T-cell (primary cell): ENCODE measurements at places on chromosomes 5 and 9. TPM values are rescaled to one million over a fixed set of nuclear protein-coding genes. Genes with fewer than 3 reads are reported as not detected.

GRCh38 chr5:135106610-135107471 is 72.8 kb upstream of the PITX1 start:
- H3K36me3 ChIP-seq = no peaks in the 10 kb centered on the region
- H3K4me3 ChIP-seq = no peak overlapping the region
- no peaks in the 10 kb centered on the region for H3K27me3 ChIP-seq
- no peaks in the 10 kb centered on the region for H3K4me1 ChIP-seq

DNA sequence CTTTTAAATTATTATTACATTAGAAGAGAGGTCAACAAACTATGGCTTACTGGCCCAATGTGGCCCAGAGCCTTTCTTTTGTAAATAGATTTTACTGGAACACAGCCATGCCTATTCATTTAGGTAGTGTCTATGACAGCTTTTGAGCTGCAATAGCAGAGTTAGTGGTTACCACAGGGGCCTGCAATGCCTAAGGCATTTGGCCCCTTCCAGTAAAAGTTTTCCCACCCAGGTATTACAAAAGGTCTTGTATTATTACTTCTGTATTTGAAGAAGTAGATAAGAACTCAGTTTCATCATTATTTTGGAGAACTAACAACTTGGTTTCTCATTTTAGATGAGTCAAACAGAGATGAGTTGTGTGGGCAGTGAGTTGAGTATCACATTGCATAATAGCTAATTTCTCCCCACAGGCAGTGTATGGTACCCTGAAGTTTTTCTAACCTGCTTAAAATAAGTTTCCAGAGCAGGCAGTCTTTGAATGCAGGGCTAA is 9.5 kb downstream of the MTRR start:
- peaks cover 2% of the 10 kb centered on the region for H3K4me1 ChIP-seq
- H3K27ac ChIP-seq = no peak overlapping the region
- no peaks in the 10 kb centered on the region for H3K27me3 ChIP-seq
- no peak overlapping the region for H3K4me3 ChIP-seq

DNA sequence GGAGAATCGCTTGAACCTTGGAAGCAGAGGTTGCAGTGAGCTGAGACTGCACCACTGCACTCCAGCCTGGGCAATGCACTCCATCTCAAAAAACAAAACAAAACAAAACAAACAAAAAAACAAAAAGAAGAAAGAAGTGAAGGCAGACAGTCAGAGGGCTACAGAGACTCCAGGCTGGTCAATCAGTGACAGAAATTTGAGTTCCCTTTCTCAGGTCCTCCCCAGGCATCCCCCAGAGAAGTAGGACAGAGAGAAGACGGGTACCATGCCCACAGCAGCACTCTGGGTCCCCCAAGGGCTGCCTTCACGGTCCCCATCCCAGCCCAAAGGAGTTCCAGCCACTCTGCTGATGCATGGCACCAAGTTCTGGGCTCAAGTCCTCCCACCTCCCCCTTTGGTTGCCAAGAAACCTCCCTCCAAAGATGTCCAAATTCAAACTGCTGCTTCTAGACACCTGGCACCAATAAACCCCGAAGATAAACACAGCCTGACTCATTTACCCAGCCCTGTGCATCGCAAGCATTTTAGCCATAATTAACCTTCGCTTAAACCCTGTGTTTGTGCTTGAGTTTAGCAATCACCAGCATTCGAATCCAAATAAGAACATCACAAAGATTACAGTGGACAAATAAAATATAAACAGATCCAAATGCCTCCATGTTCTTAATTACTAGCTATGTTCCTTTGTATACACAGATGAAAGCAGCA is 24.0 kb downstream of the SEMA4D start:
- H3K4me1 ChIP-seq = peaks cover 79% of the 10 kb centered on the region
- H3K27ac ChIP-seq = peak overlapping the region; percentile 63
- no peaks in the 10 kb centered on the region for H3K36me3 ChIP-seq
- DNase-seq = no peak
- no peak overlapping the region for H3K4me3 ChIP-seq

GRCh38 chr5:13580058-13580457 is 364.4 kb downstream of the DNAH5 start:
- no peak overlapping the region for H3K27ac ChIP-seq
- no peak overlapping the region for H3K4me3 ChIP-seq
- H3K4me1 ChIP-seq = no peaks in the 10 kb centered on the region
- H3K27me3 ChIP-seq = no peaks in the 10 kb centered on the region
- no peaks in the 10 kb centered on the region for H3K36me3 ChIP-seq

- no peaks in the 10 kb centered on the region for H3K4me1 ChIP-seq
- H3K27me3 ChIP-seq = no peaks in the 10 kb centered on the region
- no peaks in the 10 kb centered on the region for H3K36me3 ChIP-seq
- no peak overlapping the region for H3K27ac ChIP-seq
Observed at GRCh38 chr5:137313526-137314175, 185.5 kb downstream of the SPOCK1 start.

The LAMC3 gene
- total RNA-seq = 3.6 TPM

GRCh38 chr5:133468596-133468995 is 143.7 kb downstream of the FSTL4 start:
- H3K27ac ChIP-seq = peak overlapping the region; percentile 80
- H3K4me3 ChIP-seq = no peak overlapping the region
- H3K4me1 ChIP-seq = peaks cover 13% of the 10 kb centered on the region
- peaks cover 3% of the 10 kb centered on the region for H3K27me3 ChIP-seq
